ENCODE measurements at places on chromosomes 7 and 10.

DNA sequence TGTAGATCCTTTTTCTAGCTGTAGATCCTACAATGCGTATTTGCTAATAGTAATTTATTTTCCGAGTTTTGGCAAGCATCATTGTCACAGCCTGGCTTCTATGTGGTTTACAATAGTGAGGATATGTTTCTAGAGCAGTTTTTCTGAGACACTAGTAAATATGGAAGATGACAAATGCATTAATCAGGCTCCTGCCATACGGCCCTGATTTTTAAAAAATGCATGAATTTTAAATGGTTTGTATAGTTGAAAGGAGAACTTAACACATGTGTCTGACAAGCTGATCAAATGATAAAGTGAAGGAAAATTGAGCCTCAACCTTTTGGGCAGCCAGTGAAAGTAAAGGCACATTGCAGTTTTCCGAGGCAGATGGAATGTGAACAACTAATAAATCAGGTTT, 354.1 kb downstream of the EXOC4 start:
- no peak for DNase-seq

- peak; percentile 9 for DNase-seq
Measured at GRCh38 chr7:135508883-135509588, 866 bp downstream of the CNOT4 start.

DNA sequence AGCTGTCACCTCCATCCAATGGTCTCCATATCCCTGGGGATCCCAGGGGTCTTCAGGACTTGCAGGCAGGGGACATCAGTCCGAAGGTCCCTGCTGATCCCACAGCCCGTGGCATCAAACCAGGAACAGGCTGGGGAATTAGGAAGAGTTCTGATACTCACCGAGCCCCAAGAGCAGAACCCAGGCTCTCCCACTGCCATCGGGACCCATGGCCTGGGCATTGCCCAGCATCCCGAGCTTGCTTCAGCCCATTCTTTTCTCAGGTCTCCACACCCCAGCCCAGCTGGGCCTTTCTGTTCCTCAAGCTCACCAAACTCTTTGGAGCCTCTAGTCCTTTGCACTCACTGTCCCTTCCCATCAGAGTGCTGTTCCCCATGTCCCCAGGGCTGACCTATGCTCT, 280.9 kb downstream of the GRID1 start:
- no peak for DNase-seq

DNA sequence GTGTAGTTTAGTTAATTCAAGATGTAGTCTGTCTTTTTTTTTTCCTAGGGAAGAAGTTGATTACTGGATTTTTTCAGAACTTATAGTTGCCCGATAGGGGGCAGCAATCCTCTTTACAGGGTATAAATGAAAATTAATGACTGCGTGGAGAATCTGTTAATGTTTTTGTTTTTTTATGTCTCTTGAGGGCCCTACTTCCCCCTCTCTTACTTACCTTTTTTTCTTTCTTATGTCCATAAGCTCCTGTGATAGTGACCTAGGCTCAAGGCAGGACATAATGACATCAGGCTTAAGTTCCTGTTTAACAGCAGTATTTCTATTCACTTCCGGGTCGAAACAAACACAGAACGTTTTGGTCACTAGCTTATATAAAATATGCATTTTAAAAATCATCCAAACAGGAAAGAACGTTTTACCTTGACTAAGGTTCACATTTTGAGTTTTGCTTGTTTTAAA, 18.8 kb downstream of the CDC123 start:
- peak; percentile 25 for DNase-seq

DNA sequence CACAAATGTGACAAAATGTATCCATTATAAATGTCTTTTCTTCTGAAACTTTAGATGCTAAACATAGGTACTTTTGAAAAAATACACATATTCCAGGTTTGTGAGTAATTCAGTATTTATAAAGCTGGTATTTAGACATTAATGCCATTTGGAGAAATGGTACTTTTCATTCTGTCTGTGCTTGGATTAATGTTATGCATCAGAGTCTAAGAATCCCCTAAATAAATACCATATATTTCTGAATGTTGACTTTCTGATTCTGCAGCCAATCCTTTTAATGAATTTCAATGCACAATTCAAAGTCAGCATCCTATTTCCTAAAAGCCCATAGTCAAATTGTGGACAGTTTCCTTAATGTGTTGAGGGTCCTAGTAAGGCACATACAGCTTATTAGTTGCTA, 145.0 kb downstream of the DKK1 start:
- DNase-seq, result no peak

DNA sequence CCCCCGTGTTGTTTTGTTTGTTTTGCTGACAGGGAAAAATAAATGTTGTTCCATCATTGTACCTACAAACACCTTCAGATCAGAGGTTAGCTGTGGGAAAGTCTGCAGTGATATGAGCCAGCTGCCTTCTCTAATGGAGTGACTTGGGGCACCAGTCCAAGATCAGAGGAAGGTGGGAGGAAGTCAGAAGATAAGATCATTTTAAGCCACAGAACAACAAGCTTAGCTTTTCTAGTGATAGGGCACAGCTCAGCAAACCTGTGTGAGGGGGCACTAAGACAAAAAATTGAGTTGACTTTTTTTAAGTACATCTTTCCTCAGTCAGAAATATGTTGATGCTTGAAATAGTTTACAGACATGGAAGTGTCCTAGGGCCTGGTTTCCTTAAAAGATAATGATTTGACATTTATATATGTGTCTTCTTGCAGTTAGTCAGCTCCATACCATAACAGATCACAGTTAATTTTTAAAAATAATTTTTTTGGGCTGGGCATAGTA, 240.3 kb upstream of the KAT6B start:
- DNase-seq, result no peak

- DNase-seq, result peak; percentile 69
Measured at GRCh38 chr10:126749015-126749655, 78.6 kb upstream of the C10orf90 start.

DNA sequence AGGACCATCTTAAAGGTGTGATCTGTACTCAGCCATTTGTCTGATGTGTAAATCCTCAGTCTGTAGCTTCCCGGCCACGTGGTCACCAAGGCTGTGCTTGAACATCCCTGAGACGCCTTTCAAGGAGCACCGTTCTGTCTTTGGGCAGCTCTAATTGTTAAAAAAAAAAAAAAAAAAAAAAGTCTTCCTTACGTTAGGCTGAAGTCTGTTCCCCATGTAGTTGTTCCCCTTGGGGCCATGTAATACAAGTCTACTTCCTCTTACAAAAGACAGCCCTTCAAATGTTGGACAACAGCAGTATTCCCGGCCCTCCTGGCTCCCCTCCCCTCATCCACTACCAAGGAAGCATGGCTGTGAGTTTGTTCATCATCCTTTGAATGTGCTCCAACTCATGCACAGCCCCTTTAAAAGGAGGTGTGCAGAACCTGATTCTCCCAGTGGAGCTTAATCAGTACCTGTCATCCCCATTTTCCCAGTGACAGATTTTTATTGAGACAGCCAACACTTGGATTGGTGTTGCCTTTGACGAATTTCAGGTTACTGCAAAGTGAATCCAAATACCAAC, 392.2 kb upstream of the GALNT17 start:
- DNase-seq, result no peak

- DNase-seq, result no peak
Measured at GRCh38 chr7:90988996-90989765, 275.1 kb upstream of the FZD1 start.

GRCh38 chr10:31751051-31751737, 177.4 kb downstream of the ARHGAP12 start:
- DNase-seq, result no peak

DNA sequence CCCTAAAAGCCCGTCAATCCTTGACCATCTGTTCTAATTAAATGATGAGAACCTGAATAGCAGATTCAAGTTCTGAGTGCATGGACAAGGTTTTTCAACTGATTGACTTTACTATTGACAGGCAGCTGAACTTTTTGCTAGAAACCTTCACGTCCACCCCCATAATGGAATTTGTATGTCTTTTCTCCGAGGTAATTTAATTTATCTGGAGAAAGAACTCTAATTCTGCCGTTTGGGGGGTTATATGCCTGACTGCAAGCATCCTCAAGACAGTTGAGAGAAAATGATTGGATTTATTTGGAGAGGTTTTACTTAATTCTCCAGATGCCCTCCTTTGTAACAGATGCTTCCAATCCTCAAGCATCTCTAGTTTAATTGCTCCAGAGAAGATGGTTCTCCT, 1053.4 kb upstream of the AUTS2 start:
- DNase-seq, result no peak

- peak; percentile 33 for DNase-seq
Measured at GRCh38 chr10:44352316-44353127, 32.4 kb downstream of the CXCL12 start.

DNA sequence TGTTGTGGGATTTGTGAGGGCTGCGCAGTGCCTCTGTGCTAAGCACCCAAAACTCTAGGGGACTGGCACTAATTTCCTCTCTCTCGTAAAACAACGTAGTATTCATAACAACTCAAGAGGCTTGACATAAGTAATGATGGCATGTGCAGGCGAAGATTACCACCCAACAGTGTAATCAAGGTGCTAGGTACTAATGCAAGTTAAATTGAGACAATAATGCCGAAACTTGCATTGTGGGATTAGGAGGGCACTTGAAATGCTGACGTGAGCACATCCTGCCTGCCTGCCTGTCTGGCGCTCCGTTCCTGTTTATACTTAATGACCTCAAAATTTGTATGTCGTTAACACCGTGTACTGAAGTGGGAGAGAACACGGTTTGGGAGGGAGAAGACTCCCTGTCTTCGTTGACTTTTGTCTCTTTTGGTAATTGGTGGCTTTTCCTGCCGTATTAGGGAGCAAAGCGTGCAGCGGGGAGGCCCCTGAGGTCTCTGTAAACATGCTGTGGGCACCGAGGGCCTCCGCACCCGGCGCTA, 139.0 kb downstream of the MGMT start:
- DNase-seq, result no peak

GRCh38 chr10:114207349-114207748, 28.2 kb downstream of the TDRD1 start:
- no peak for DNase-seq

GRCh38 chr10:100636848-100637553, 101.3 kb downstream of the HIF1AN start:
- no peak for DNase-seq

DNA sequence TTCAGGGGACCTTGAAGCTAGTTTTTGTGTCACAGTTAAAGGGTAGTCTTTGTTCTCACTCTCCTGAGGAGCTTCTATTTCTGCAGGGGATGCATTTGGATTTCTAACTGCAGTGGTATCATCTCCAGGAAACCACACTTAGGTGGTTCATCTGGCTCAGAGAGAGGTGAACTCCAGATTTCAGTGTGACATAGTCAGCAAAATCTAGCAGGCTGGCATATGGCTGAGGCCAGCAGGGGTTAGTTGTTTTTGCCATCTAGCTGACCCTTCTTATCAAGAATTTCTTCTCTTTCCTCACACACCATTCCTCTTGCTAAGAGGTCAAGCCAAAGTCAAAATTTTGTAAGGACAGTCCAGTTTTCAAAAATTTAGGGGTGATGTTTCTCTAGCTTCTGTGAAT, 248.2 kb downstream of the REEP3 start:
- no peak for DNase-seq

DNA sequence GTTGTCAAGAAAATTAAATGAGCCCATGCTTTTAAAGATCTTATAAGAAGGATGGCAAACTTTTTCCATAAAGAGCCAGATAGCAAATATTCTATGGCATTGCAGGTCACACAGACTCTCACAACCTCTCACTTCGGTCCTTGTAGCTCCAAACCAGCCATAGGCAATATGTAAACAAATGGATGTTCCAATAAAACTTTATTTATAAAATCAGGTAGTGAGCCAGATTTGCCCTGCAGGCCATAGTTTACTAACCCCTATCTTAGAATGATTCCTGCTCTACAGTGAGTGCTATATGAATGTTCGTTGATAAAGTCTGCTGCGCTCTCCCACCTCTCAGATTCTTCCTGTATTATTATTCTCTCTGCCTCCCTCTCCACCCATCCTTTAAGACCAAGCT, 177.7 kb downstream of the KCNMA1 start:
- no peak for DNase-seq

- DNase-seq, result no peak
Measured at GRCh38 chr10:1153805-1154351, 97.7 kb downstream of the WDR37 start.

GRCh38 chr7:732556-732955, 5.5 kb upstream of the PRKAR1B start:
- DNase-seq, result no peak

DNA sequence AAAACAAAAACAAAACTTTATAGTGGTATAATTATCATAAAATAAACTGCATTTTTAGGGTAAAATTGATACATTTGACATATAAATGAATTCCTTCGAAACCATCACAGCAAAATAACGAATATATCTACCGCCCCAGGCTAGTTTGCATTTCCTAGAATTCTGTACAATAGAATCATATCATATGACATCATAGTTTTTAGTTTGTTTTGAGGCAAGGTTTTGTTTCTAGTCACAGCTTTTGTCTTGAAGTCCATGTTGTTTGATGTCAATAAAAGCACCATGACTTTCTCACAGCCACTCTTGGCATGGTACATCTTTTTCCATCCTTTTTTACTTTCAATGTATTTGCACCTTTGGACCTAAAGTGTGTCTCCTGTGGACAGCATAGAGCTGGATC, 102.9 kb downstream of the FOXL3 start:
- DNase-seq, result no peak

DNA sequence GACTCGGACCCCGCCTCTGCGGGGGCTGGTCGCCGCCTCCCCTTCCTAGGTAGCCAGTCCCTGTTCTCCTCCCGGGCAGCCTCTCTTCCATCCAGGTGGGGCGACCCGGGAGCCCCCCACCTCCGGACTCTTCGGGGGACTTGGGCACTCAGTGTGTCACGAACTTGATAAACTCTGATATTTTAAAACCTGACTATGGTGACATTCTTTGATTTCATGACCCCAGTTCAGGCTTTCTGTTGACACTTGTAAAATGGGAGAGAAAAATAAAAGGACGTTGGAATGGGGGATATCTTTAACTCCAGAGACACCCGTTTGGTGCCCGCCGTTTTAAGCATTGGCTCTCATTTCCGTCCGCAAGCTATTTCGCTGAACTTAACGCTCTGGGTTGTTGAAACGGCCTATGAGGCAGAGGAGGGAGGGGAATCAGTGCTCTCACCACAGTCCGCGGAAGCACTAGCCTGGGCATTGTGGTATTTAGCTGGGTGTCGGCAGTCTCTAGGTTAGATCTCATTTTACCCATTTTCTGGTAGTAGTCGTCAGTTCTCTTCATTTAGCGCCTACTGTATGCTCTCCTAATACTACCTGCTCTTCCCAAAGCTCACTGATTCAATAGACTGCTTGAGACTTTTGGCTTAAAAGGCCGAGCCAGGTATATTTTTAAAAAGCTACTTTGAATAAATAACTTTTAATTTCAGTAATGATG, 738 bp downstream of the VPS26A start:
- DNase-seq, result peak; percentile 66
